ENCODE measurements at places on chromosomes 5 and 9.

- DNase-seq: no peak
These were observed 423.2 kb upstream of the PAPPA start for GRCh38 chr9:115730396-115730795.

DNA sequence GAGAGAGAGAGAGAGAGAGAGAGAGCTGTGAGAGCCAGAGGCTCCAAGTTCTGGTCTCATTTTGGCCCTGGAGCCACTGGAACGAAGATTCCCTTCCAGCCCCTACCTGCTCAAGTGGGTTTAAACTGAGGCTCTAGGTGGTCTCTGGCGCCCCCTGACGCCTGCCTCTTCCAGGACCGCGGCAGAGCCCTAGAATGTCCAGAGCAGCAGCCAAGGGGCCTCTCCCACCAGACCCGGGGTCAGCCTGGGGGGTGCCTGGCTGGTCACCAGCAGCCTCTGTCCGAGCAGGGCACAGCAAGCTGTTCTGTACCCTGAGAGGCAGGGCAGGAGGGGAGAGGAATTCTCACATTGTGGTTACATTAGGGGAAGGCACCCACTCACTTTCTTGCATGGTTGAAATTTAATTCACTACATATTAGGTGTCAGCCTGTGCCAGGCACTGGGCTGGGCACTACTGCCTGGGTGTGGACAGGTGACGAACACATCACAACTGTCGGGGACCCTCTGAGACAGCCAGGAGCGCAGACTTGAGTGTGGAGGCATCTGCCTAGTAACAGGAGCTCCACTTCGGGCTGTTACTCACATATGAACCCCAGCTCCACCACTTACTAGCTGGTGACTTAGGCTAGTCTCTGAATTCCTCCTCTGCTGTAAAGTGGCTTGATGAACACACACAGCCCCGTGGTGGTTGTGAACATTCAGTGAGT lies 44.5 kb downstream of the AMBP start:
- DNase-seq: no peak

DNA sequence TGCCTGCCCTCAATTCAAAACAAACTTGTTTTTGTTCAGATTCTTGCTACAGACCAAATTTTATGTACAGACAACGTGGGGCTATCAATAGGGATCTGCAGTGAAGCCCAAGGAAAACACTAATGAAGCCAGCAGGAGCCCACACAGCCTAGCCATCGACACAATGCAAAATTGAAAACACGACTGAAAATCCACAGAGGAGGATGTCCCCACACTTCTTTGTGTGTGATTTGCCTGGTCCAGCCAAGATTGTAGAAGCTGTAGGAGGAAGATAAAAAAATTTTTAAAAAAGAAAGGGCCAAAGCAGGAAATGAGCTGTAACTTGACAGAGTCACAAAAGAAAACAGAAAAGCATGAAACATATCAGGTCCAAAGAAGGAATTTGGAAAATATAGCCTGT lies 34.8 kb downstream of the HTR4 start:
- no peak for DNase-seq

DNA sequence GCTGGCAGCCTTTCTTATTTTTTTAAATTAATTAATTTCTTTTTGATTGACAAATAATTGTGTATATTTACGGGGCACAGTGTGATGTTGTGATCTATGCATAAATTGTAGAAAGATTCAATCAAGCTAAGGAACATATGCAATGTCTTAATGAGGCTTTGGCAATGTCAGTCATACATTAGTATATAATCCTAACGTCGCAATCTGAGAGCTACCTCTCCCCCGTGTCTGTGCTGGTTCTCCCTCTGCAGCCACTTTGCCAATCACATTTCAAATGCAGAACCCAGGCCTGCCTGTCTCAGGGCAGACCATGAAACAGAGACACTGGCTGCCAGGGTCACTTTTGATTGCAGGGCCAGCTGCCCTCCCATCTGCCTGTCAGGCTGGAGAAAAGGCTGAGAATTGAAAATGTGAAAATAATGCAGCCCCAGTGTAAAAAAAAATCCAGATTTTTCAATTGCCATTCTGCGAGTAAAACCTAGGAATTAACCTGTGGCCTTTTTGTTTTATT lies 56.3 kb downstream of the SLC24A2 start:
- DNase-seq: no peak

DNA sequence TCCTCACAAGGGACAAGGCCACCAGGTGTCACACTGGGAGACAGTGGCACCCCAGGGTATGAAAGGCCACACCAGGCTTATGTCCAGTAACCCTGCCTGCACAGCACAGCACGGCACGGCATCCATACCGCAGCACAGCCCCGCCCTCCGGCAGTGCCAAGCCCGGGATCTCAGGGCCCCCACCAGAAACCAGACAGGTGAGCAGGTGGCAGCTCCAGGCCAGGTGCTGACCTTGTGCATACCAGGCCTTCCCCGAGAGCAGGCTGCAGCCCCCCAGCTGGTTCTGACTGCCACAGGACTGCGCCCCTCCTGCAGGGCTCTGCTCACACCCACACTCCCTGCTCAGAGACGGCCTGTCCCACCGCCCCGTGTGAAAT lies 56.5 kb downstream of the ADAMTS2 start:
- no peak for DNase-seq

DNA sequence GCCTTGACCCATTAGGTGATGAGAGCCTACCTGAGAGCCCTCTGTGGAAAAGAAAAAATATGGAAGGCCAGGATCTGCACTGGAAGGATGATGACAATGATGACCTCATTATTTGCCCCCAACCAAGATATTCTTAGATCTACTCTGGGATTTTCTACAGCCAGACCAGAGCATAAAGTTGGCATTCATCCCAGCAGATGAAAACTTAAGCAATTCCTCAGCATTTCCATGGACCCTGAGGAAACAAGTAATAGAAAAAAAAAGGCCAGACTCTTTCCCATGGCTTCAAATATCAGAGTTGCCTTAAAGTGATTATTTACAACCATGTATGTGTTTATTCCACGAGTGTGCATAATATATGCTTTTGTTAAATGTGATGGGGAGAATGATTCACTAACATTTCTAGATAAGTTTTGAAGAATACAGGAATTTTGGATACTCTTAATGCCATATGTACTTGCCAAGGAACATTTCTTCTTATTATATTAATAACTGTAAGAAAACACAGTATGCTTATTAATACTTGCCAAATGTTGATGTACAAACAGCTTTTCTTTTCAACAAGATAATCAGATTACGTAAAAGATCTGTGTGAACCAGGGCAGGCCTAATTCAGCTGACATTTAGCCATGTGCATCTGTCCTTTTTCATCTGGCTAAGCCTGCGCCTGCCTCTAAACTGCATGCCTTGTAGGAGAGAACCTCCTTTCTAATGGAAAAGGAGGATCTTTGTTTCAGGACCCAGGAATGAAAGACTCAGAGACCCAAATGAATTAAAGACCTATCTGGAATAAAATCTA lies 94.8 kb downstream of the ARRDC3 start:
- no peak for DNase-seq

- DNase-seq: no peak
These were observed 5.3 kb downstream of the SARDH start for GRCh38 chr9:133732639-133733408.

GRCh38 chr5:3595006-3595961 lies at the start of gene IRX1:
IRX1 (plus strand) TSS chr5:3595832; CDS start chr5:3596106, 274 bp downstream.
- DNase-seq: no peak
